ENCODE measurements at places on chromosomes 12 and 14.
A peak's percentile ranks its signal among the peaks of the same experiment; 100 is the strongest.

DNA sequence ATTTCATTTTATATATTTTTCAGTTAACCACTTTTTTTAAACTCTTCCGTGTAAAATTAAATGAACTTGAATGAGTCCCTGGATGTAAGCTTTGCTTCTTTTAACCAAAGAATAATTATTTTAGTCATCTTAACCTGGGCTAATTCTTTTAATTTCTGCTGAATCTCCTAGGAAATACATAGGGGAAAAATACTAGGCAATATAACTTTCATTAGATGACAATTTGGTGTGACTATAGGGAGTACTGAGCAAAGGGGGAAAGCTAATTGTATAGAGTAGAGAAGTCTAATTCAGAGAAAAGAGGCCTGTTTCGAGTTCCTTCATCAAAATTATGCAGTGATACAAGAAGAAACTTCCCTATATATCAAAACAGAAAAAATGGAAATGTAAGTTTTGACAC, 388.1 kb downstream of the NOVA1 start:
- no peak for DNase-seq

GRCh38 chr12:85626001-85626783, 210.0 kb downstream of the RASSF9 start:
- peak; percentile 67 for DNase-seq

- no peak for DNase-seq
These were observed 34.2 kb upstream of the STRN3 start for GRCh38 chr14:31060253-31060875.

- DNase-seq = peak; percentile 43
These were observed 49.8 kb upstream of the USP15 start for GRCh38 chr12:62210422-62210821.

GRCh38 chr12:98371419-98371818, 144.0 kb upstream of the TMPO start:
- no peak for DNase-seq

GRCh38 chr12:108129017-108129812, at the start of gene WSCD2:
Gene WSCD2, plus strand, starts transcription at chr12:108129288. Its CDS starts 66,545 bp downstream, at chr12:108195833.
- peak; percentile 35 for DNase-seq

DNA sequence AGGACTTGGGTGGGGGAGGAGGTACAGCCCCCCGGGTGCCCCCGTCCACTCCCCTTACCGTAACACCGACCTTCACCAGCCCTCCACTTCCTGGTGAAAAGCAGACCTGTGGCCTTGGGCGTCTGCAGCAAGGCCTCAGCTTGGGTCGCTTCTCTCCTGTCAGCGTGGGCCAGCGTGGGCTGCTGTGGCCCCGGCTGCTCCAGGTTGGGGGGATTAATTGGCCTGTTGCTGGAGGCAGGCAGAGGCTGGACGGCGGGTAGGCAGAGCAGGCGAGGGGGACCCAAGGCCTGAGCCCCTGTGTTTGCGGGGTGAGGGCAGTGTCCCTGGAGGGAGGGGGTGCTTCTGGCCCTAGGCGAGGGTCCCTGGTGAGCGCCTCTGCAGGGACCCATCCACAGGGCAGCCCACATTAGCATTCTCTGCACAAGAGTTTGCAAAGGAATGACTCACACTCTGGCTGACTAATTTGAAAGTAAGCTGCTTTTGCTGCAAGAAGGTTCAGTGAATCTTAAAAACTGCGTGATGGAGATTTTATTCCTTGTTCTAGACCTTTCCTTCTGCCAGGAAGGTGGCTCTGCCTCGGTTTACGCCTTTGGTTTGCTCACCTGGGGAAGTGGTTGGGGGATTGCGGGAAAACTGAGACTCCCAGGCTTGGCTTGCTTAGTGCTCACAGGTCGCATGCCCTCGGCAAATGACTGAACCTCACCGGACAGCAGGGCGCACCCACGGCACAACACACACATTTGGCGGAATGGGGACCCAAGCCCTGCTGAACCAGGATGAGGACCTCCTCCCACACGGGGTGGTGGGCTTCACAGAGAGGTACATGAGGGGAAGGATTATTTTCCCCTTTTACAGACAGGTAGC, 37.9 kb upstream of the DLK1 start:
- peak; percentile 74 for DNase-seq

GRCh38 chr14:78425330-78425729, 255.2 kb downstream of the NRXN3 start:
- no peak for DNase-seq

DNA sequence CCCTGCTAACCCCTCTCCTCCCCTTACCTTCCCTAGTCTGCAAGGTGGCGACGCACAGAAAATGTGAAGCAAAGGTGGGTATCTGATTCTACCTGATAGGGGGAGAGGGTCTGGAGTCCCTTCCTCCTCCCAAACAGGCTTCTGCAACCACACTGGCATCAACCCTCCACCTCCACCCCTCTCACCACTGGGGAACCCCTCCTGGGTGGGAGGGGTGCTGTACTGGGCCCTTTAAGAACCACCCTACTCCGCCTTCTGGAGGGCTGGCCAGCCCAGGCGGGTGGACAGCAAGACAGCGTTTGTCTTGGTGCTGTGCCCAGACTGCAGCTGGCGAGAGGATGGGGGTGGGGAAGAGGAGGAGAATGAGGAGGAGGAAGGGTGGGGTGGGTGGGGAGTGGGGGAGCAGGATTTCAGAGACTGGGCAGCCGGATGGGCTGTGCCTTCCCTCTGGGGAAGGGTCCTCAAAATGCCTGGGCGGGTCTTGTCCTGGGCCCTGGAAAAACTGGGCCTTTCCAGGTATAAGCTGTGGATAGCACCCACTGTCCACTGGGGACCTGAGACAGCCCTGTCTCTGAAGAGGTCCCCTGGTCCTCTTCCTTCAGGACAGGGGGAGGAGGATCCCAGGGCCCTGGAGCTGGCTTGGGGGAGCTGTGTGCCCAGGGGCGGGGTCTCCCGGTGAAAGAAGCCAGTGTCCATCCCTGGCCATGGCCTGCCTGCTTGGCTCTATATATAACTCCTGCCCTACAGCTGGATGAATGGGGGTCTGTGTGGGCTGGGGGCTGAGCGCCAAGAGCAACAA, 2.8 kb downstream of the TNS2 start:
- DNase-seq = peak; percentile 88

- DNase-seq = no peak
These were observed 176.3 kb upstream of the ATP2B1 start for GRCh38 chr12:89884952-89885351.

DNA sequence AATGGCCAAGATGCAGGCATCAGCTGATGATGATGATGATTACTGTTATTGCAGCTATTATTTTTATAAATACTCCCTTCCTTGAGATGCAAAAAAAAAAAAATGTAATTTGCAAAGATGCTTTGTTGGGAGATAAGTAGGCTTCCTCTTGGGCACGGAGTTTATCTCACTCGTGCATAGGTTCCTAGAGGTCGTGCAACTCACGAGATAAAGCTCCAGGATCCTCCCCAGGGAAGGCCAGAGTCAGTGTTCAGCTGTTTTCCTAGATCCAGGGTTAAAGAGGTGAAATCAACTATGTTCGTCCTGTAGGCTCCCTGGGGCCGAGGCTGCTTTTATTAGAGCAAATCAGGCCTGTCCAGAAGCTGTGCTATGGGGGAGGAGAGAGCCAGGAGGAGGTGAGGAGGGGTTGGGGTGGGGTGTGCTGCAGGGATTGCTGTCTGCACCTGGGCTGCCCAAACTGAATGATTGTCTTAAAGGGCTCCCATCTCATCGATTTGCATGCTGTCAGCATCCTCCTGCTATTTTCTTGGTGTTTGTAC, 270.3 kb downstream of the NRXN3 start:
- no peak for DNase-seq

DNA sequence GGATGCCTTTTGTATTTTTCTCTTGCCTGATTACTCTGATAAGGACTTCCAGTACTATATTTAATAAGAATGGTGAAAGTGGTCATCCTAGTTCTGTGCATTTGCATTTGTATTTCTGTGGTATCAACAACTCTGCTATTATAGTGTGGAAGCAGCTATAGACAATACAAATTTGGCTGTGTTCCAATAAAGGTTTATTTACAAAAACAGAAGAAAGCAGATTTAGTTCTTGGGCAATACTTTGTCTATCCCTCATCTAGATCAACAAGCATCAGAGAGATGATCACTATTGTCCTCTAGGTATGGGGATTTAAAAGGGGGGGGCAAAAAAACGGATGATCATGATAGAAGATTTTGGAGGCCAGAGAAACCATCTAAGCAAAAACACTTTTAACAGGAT, 19.1 kb upstream of the BTG1 start:
- no peak for DNase-seq

GRCh38 chr14:74437496-74438053, 11.6 kb upstream of the SYNDIG1L start:
- DNase-seq = peak; percentile 8

GRCh38 chr12:51911307-51911706, 4.0 kb downstream of the ACVRL1 start:
- DNase-seq = no peak

DNA sequence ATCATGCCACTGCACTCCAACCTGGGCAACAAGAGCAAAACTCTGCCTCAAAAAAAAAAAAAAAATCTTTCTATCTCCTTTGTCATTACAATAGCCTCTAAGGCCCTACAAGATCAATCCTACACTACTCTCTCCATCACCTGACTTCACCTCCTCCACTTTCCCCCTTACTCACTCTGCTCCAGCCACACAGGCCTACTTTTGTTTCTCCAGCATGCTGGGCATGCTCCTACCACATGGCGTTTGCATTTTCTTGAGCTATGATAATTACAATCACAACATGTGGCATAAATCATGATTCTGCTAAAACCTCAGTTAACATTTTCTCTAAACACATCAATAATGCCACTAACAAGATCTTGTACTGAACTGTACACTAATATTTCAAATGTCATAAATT, 7.8 kb downstream of the PPP1R13B start:
- no peak for DNase-seq

- no peak for DNase-seq
These were observed 11.2 kb downstream of the SERPINA1 start for GRCh38 chr14:94376976-94377865.

GRCh38 chr12:117835156-117835555, 133.6 kb downstream of the KSR2 start:
- DNase-seq = no peak

DNA sequence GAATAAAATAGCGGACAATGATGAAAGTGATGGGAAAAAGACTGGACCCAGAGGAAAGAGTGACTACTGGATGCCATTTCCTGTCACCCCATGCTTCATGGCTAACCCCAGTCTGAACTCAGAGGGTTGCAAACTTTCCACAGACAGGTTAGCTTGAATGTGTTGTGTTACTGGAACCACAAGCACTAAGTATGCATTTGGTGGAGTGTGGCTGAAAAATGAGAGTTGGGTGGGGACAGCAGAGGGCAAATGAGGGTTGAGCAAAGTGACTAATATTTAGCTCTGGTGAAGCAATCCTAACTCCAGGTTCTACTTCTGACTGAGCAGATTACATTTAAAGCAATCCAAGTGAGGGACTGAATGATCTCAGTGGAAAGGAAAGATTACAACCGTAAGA, 1.6 kb downstream of the SLC16A7 start:
- DNase-seq = peak; percentile 93

DNA sequence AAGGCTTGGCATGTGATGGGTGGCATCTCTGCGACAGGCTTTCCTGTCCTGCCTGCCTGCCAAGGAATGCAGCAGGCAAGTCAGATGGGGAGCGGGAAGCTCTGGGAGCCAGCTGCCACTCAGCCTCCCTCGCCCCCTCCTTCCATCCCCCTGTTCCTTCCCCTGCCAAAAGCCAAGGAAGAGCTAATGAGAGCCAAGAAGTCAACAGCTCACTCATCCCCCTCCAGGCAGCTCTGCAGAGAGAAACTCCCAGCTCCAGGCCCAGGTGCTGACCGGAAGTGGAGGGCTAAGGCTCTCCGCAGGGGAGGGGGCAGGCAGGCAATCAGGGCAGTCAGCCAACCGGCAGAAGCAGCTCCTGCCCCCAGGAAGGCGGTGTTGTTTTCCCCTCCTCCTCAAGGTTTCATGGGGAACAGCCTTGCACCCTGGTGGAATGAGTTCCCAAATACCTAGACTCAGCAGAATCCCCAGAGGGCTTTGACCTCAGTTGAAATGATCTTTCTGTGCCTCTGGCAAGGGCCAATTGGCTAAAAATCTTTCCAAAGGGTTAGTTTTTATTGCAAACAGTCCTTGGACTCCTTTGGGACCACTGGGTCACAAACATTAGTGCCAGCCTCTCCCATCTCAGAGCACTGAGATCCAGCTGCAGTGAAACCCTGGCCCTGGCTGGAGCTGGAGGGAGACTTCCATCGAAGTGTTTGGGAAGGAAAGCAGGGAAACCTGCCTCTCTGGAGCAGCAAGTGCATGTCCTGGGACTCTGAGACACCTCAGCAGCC, 349.1 kb downstream of the DPF3 start:
- DNase-seq = no peak

DNA sequence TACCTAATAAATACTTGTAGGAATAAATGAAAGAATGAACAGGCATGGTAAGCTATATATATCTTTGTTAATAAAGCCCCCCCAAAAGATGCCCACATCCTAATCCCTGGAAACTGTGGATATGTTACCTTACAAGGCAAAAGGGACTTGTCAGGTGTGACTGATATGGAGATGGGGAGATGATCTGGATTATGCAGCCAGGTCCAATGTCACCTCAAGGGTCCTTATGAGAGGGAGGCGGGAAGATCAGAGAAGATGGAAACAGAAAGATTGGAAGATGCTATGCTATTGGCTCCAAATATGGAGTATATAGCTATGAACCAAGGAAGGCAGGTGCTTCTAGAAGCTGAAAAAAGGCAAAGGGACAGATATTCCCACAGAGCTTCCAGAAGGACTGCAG, 3.4 kb downstream of the RBM19 start:
- DNase-seq = no peak

DNA sequence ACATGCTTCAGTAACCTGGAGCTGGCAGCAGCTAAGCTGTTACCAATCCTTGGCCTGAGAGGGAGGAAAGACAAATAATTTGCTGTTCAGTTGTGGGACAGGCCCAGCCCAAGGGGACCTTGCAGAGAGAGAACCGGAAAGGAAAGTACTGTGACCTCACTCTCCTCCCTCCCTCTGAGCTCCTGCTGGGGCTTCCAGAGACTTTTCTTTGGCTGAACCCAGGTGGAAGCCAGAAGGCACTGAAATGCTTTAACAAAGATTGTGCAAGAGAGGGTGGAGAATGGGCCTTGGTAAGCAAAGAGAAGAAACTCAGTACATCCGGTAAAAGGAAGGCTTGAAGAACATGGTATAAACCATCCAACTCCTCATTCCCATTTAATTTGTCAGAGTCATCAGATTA, 457.1 kb downstream of the GLT1D1 start:
- DNase-seq = no peak

All from fibroblast of skin of scalp (primary cell).